ENCODE measurements at places on chromosomes 7 and 10.
A peak's percentile ranks its signal among the peaks of the same experiment; 100 is the strongest.

GRCh38 chr10:43220657-43221418 lies 46.0 kb downstream of the RASGEF1A start:
- no peak for DNase-seq

DNA sequence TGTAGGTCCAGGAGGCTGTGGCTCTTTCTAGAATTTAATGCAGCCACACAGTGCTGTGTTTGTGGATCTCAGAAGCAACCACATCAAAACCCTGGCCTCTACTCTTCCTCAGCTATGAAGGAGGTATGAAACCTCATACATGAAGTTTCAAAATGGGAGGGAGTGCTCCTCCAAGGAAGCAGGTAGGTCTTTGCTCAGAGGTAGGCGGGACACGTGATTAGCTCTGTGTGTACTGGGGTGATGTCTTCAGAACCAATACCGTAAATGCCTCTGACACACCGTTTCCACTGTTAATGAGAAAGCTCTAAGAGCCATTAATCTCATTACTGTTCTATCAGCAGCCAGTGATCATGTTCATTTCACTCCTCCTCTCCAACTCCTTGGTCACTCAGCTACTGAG lies 126.1 kb downstream of the PLXNA4 start:
- no peak for DNase-seq

GRCh38 chr7:94301024-94301586 lies 93.6 kb upstream of the COL1A2 start:
- no peak for DNase-seq

GRCh38 chr7:127997226-127997922 lies 33.9 kb downstream of the LRRC4 start:
- DNase-seq, result no peak

DNA sequence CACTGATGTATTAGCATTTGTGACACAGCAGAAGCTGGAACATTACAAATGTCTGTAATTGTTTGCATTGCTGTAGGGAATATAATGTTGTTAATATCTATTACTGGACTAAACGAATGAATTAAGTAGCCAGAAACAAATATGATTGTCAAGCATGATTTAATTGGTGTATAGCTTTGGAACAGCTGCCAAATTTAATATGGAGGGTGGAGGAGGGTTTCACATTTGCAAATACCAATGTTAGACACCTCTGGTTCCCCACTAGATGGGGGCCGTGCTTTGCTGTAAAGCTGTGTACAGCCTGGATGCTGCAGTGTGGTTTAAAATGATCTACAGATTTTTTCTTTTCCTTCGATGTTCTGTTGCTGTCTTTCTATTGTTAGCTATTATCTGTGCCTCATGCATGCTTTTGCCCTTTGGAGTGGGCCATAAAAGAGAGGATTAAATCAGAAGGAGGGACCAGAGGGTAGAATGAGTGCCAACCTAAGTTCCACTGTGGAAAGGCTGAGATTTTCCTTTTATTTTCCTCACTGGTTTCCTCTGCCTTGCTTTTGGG lies 23.1 kb downstream of the DNAJB9 start:
- DNase-seq, result no peak

- no peak for DNase-seq
Measured at GRCh38 chr10:81116201-81116600, 578.5 kb downstream of the SH2D4B start.

DNA sequence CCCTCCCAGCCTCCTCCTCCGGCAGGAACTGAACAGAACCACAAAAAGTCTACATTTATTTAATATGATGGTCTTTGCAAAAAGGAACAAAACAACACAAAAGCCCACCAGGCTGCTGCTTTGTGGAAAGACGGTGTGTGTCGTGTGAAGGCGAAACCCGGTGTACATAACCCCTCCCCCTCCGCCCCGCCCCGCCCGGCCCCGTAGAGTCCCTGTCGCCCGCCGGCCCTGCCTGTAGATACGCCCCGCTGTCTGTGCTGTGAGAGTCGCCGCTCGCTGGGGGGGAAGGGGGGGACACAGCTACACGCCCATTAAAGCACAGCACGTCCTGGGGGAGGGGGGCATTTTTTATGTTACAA lies 83.3 kb downstream of the PAX2 start:
- no peak for DNase-seq

- no peak for DNase-seq
Measured at GRCh38 chr7:106110238-106110560, 1.9 kb downstream of the SYPL1 start.

DNA sequence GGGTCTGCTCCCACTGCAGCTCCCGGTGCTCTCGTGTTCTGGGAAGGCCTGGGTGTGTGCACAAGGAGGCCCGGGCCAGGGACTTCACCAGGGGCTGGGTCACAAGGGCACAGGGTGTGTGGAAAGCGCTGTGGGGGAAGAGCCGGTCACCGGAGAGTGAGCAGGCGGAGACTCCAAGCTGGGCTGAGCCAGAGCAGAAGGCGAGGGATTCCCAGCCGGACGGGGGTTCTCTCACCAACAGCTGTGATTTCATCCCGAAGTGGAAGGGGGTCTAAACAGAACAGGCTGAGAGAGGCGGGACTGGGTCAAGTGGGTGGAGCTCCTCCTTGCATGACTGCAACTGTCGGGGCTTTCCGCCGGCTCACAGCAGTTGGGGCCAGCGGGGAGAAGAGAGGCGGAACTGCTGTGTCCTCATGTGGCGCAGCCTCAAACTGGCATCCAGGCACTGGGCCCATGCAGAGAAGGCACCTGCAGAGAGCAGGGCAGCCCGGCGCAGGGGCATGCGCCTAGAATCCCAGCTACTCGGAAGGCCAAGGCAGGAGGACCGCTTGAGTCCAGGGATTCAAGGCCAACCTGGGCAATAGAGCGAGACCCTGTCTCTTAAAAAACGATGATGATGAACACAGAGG lies 7.6 kb upstream of the ORAI2 start:
- DNase-seq, result peak; percentile 69

GRCh38 chr10:8061274-8062211 lies 7.1 kb downstream of the GATA3 start:
- DNase-seq, result peak; percentile 17

GRCh38 chr10:123669886-123670285 lies 3.7 kb downstream of the GPR26 start:
- no peak for DNase-seq

GRCh38 chr10:91590142-91590903 lies 42.5 kb downstream of the PPP1R3C start:
- DNase-seq, result no peak

GRCh38 chr7:10412422-10413019 lies 561.2 kb upstream of the PHF14 start:
- DNase-seq, result no peak
